NCI-H510A (cell line): ENCODE measurements at places on chromosomes 6 and 20.

- no peak for DNase-seq
Measured at GRCh38 chr20:38776363-38776762, 28.1 kb downstream of the ACTR5 start.

DNA sequence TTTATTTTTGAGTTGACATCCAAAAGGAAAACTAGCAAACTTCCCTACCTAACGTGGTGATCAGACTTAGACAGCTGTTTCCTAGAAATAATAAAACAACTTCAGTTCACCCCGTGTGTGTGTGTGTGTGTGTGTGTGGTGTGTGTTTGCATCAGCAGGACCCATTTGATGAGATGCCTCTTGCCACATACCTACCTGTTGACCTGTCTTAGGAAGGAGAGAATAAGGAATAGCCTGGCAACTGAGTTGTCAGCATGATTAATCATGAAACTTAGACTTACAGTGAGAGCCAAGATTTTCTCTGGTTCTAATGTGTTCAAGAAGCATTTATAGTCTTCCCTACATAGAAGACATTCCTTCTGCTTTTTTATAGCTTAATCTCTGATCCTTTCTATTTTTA lies 16.1 kb upstream of the PBOV1 start:
- no peak for DNase-seq

DNA sequence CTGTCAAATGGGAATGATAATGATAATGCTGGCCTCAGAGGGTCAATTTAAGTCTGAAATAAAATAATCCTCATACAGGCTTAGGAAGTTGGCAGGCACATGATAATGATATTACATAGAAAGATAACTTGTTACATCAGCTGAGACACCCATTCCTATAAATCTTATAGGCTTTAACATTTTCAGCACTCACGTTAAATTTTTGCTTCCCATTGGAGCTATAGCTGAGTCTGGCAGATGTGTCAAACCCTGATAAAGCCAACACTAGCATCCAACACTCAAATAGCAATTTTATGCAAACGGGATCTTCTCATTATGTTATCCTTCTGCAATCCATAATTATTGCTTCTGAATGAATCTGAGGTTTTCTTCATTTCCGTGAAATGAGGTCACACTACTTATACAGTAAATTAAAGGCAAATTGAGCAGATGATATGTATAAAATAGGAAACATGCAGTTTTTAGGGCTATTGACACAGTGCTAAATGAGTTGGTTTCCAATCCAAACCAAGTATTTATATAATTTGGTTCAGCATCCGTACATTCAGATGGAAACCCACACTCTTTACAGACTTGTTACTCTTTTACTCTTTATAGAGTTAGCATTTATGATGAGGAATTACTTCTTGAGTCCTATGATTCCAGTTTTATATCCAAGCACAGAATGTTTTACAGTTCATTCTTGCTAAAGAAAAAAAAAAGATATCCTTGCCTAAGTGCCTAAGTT lies 481.6 kb downstream of the BTBD3 start:
- DNase-seq, result no peak

DNA sequence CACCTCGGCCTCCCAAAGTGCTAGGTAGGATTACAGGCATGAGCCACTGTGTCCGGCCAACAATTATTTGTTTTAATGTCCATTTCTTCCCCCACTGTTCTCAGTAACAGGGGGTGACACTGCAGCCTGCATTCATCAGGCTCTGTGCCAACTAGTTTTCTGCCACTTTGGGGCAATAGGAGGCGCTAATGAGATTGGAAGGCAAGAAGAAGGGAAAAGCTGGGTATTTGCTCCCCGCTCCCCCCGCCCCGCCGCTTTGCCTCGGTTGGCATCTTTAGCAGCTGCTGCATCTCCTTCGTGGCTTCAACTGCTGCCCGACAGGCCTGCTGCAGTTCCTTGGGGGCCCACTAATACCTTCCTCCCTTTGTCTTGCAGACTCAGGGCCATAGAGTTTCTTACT lies 35.0 kb upstream of the MDGA1 start:
- DNase-seq, result no peak

DNA sequence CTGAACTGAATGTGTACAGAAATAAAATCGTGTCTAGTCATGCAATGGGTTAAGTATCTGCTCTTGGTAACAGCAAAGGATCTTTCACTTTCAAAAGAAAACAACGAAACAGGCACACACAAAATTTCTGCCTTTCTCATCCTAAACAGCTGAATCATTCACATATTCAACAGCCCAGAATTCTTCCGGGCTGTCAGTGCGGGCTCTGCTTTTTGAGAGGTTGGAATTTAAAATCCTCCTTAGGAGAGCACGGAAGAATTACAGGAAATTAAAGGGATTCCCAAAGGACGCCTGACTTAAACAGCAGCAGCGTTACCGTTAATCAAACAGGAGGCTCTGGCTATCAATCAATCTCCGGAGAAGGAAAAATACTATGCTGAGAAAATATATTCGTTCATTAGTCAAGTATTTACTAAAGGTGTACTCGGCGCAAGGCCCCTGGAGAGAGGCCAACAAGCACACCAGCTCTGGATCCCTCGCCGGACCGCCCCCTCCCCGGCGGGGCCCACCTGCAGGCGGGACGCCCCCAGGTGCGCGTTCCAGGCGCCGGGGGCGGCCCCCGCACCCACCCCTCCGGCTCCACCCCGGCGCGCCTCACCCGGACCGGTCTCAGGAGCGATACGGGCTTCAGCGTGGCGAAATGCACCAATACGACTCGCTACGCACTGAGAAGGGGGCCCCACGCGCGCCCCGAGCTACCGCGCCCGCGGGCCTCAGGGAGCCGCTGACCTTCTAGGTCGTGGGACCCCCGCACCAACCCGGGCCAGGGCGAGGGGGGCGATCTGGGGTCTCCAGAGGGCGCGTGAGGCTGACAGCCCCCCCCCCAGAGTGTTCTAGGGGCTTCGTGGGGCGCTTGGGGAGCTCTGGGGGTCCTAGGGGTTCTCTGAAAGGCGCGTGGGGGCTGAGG lies 1.0 kb downstream of the NAPB start:
- peak; percentile 24 for DNase-seq

GRCh38 chr20:10481676-10482075 lies 46.6 kb downstream of the SLX4IP start:
- DNase-seq, result no peak

DNA sequence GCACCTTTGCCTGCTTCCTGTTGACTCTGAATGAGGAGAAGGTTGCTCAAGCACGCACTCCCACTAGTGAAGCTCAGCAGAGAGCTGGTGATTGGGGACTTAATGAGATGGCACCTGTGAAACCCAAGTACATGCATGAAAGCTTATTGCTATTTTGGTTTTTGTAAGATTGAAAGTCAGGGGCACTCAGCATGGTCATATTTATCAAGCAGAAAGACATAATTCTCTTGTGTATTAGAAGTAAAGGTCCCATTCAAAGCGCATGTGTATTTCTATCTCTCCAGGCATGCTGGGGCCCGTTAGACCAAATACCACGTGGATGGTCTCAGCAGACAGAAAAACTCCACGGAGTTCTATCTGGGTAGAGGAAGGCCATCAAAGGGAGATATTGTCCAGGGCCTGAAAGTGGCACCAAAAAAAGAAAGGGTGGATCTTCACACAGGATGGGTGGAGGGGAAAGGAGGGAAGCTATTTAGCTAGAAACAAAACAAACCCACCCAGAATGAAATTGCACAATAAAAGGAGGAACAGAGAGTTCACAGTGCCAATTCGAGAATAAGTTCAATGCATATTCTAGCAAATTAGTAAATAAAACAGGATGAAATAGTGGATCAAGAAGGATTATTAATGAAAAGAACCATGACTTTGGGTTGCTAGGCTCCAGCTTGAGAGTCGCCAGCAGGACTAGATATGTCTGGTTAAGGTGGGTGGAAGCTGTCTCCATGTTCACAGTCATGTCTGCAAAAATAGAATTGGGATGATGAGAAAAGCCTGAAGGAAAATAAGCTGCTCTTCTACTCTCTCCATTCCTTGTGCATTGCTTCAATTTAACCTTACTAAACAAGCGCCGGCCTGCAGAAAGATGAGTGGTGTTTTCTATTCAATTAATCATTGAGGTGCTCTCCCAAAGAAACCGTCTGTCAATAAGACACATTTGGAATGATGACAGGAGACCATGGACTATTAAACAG lies 224.9 kb upstream of the DTNBP1 start:
- no peak for DNase-seq

- DNase-seq, result no peak
Measured at GRCh38 chr20:50338479-50339391, 148.1 kb downstream of the CEBPB start.

DNA sequence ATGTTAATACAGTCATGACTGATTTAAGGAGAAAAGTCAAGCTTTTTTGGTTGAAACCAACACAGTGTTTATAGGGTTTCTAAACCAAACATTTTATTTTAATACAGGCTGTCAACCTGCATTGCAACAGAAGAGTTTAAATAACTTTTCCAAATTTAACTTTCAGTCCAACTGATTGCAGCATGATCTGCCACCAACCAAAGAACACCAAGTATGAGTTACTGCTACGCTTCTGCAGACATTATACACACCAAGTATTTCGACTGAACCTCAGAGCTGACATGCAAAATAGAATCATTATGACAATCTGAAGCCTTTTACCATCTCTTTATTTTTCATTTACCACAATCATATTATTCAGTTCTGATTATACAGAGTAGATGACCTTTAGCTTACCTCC lies 151.2 kb upstream of the DST start:
- DNase-seq, result no peak

DNA sequence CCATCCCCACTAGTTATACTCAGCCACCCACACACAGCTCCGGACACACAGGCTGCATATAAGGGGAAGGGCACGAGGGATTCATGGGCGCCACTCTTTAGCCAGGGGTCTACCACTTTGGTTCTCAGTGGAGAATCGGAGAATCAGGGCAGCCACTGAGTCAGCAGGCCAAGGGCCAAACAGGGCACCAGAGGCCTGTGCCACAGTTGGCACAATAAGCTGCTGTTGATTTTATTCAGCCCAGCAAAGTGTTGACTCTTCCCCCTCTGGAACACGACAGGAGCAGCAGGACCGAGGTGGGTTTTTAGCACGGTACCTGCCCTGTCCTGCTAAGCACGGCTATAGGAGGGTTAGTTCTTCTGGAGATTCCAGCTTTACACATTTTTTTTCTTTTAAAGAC lies 48.3 kb downstream of the GJA10 start:
- DNase-seq, result no peak

GRCh38 chr6:44065443-44066140 lies 61.7 kb downstream of the MRPL14 start:
- DNase-seq, result no peak

DNA sequence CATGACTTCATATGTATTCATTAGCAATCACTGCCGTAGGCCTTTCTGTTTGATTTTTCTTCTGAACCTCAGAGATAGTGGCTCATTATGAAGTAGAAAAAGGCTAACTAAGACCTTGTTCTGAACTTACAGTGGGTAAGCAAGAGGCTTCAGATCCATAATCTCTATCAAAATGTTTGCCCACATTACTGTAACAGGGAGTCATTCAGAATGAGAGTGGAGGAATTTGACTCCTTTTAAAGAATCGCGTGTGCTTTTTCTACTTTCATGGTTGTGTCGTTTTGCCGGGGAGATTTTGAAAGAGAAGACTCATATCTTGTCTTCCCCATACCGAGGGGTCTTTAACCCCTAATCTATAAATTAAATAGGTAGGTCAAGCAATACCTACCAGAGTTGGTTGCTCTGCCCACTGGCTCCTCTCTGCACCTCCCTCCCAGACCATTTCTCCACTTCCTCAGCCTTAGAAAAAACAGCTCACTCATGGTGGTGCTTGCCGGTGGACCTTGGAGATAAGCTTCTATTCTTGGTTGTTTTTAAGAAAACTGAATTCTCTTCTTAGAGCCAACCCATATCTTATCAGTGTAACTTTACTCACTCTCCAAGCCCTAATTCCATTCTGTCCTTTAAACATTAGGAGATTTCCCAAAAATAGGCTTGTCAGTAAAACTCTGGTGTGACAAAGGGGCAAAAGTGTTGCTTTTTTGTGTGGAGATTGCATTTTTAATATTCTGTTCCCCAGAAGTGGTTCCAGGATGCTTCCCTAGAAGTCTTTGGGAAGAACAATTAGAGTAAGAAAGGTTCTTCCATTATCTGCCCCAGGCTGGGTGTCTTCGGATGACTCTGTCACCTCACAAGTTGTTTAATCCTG lies 56.6 kb downstream of the E2F3 start:
- DNase-seq, result no peak

DNA sequence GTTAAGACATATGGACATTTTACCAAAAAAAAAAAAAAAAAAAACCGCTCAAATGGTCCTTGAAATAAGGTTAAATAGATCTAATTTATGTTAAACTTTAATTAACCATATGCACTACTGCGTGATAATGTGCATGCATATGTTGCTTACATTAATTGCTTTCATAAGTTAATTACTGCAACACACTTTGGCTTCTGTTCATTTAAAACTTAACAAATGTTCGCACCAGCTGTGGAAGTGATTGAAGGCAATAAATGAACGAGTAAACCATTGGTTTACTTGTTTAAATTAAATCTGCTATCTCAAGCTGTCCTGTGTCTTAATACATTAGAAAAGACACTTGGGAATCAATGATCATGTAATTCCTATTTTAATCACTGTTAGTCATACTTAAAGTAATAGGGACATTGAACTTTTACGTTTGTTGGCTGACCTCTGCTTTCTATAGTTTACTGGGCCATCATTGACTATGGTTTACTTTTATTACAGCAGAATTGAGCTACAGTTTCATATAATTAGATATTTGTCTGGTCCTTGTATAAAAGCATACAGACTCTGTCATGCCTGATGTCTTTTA lies 294.7 kb downstream of the KHDC1L start:
- DNase-seq, result no peak

- DNase-seq, result no peak
Measured at GRCh38 chr20:23528867-23529431, 38.0 kb downstream of the CST8 start.

DNA sequence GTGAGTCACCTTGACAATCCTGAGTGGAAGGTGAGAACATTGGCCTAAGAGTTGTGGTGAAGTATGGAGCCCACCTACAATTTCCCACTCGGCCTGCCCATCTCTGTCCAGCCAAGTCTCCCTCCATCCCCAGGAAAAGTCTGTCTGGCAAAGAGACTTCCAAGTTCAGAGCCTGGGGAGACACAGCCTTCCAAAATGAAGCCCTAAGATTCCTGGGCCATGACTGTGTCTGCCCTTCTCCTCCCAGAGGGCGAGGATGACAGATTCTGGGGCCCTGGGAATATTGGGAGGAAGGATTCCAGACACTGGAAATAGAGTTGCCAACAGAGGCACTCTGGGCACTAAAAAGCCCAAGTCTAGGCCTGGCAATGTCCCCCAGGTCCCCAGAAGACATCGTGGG lies 176.8 kb downstream of the NFATC2 start:
- no peak for DNase-seq

DNA sequence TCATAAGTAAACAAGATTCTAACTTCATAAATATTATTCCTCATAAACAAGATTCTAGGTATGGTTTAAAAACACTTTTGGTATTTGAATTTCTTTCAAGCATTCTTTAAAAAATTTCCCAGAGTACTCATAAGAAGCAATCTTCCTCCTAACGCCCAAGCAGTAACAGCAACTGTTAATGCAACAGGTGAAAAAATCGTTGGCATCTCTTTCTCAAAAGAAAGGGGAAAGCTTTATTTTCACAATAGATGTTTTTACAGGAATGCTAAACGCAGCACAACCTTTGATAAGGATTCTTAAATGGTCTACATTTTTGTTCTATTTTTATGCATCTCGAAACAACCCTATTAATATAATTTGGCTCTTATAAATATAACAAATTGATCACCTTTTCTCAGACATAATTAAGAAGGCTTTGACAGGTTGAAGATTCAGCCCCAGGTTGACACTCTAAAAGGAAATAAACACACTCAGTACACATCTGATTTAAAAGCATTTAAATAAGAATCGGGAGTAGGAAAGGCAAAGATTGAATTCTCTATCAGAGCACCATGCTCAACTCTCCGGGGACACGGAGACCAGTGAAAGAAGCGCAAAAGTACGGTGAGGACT lies 634 bp downstream of the AHI1 start:
- no peak for DNase-seq
